NCI-H774 (cell line): ENCODE measurements at places on chromosomes 5 and 9.

GRCh38 chr5:167767795-167768194, 523.6 kb upstream of the WWC1 start:
- DNase-seq, result no peak

- peak; percentile 69 for DNase-seq
Observed at GRCh38 chr9:137028263-137029057, 423 bp upstream of the ABCA2 start.

GRCh38 chr5:80834710-80835109, 125.5 kb upstream of the RASGRF2 start:
- DNase-seq, result no peak

- peak; percentile 24 for DNase-seq
Observed at GRCh38 chr5:168747987-168748777, 169.0 kb upstream of the PANK3 start.
